Neural progenitor cell (in vitro differentiated cells): ENCODE measurements at places on chromosomes 2 and 18.

GRCh38 chr2:151852260-151853069, 24.2 kb upstream of the ARL5A start:
- H3K4me1 ChIP-seq, result no peaks in the 10 kb centered on the region
- H3K27me3 ChIP-seq, result no peaks in the 10 kb centered on the region
- H3K27ac ChIP-seq, result no peak overlapping the region

GRCh38 chr18:79221136-79221535, 151.9 kb downstream of the ATP9B start:
- H3K4me1 ChIP-seq, result no peaks in the 10 kb centered on the region
- no peaks in the 10 kb centered on the region for H3K36me3 ChIP-seq
- H3K4me3 ChIP-seq, result no peak overlapping the region
- no peak for DNase-seq

DNA sequence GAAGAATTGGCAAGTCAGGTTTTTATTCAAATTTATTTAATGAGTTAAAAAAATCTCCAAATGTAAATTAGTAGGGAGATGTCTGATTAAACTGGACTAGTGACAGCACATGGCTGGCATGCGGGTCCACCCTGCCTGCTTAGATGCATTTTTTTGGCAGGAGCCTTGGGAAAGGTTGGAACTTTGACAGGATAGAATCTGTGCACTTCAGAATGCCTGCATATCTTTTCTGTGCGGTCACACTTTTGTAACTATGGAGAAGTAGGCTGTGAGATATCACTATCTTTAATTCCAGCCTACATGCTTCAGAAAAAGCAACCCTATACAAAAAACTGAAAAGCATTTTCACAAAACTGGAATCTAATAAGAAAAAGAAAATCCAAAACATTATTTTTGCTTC, 317.8 kb downstream of the MBD2 start:
- no peak overlapping the region for H3K4me3 ChIP-seq
- H3K4me1 ChIP-seq, result peaks cover 8% of the 10 kb centered on the region
- no peaks in the 10 kb centered on the region for H3K36me3 ChIP-seq
- no peaks in the 10 kb centered on the region for H3K27me3 ChIP-seq
- H3K27ac ChIP-seq, result no peak overlapping the region

DNA sequence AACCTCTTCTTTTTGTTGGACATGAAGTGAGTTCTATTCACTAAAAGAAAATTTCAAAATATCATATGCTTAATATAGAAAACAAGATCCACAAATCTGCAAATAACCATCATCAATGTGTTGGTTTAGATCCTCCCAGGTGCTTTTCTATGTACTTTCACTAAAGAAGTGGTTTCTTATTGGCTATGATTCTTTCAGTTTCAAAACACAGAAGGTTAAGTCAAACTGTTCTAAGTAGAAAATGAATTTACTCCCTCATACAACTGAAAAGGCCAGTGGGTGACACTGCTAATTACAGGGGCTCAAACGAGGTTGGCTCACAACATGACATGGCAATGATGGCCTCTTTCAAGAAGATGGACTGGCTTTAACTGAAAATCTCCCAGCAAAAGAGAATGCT, 111.7 kb downstream of the GALR1 start:
- no peak for DNase-seq
- H3K4me1 ChIP-seq, result no peaks in the 10 kb centered on the region
- H3K36me3 ChIP-seq, result no peaks in the 10 kb centered on the region
- no peak overlapping the region for H3K4me3 ChIP-seq
- no peak overlapping the region for H3K27ac ChIP-seq
- H3K27me3 ChIP-seq, result no peaks in the 10 kb centered on the region

GRCh38 chr18:38611036-38611964, 1045.7 kb upstream of the CELF4 start:
- H3K36me3 ChIP-seq, result no peaks in the 10 kb centered on the region
- H3K27me3 ChIP-seq, result no peaks in the 10 kb centered on the region
- H3K4me3 ChIP-seq, result no peak overlapping the region
- no peak overlapping the region for H3K27ac ChIP-seq
- no peak for DNase-seq
